Iris pigment epithelial cell (primary cell): ENCODE measurements at places on chromosomes 2 and 18.
A peak's percentile ranks its signal among the peaks of the same experiment; 100 is the strongest.

DNA sequence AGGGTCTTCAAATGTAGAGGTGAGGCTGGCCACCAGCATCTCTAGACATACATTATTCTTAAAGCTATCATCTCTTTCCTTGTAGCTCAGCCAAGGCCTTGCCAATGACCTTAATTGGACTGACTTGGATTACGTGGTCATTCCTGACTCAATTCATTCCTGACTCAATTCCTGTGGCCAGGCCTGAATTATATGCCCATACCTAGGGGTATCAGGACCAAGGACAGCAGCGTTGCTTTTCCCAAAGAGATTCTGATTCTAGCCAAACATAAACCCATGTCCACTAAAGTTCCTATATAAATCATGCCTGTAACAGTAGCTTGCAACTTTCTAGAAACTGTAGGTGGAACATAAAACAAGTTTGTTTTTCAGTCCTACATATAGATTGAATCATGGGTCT lies 231.7 kb downstream of the ARL6IP6 start:
- peak; percentile 8 for DNase-seq

DNA sequence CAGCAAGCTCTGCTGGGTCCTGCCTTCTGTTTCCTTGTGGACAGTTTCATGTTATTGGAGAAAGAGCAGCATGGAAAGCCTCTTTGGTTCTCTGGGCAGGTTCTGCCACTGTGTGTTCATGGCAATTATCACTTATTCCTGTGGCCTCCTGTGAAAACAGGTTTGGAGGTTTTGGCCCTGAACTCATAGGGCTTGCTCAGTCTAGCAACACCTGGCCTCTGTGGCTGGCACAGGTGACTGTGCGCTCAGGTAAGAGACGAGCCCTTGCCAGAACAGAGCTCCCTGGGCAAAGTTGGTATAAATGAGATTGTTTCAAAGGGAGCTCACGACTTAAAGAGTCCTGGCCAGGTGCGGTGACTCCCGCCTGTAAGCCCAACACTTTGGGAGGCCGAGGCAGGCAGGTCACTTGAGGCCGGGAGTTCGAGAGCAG lies 5.7 kb downstream of the CEP68 start:
- no peak for DNase-seq

DNA sequence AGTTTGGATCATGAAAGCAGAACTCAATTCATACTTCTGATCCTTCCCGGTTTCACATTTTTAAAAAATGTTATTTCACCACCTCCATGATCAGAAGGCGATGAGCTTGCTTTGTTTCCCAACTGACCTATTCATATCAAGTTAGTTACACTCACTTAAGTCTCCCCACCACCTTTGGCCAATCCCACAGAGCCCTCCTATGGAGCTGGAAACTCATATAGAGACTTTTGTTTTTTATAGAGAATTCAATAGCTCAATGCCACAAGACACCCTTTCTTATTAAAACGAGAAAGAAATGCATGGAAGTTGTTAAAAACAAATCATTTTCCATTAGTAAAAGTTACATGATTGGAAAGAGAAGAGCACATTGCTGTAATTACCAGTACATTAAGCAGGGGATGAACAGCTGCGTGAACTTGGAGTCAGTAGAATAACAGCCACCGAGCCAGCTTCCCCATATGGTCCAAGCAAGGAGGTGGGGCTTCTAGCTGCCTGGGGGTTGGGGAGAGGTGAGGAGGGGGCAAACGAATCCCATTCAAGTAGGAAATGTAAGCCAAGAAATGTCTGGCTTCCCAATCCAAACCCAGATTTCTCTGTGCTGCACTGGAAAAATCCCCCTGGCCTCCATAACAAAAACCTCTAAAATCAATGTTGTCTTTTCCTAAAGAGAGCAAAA lies 614.5 kb downstream of the IRS1 start:
- peak; percentile 40 for DNase-seq

- no peak for DNase-seq
These were observed 1014.2 kb upstream of the CELF4 start for GRCh38 chr18:38579764-38580163.

DNA sequence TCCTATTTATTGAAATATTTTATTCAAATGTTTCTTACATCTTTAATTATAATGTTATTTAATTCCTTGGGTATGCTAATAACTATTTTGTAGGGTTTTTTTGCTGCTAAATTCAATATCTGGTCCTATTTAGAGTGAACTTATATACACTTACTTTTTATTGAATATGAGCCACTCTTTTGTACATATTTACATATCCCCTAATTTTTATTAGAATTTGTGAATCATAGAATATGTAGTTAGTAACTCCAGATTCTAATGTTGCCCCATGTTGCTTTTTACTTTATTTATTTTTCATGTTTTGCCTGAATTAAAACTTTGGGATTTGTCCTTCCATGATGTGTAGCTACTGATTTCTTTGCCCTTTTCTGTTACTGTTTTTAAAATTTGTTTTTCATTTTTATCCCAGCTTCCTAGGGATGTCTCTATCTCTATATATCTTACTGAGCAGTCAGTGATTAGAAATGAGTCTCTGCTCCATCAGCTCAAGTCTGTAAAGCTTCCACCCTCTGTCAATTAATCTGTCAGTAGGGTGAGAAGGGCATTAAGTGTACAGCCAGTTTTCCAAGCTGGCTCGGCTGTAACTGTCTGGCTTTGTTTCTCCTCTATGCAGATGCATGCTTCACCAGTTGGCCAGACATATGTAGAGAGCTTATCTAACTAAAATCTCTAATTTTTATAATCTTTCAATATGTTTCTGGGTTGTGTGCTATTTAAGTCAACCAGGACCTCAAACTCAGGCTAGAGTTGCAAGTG lies 256.9 kb downstream of the CDH19 start:
- no peak for DNase-seq

DNA sequence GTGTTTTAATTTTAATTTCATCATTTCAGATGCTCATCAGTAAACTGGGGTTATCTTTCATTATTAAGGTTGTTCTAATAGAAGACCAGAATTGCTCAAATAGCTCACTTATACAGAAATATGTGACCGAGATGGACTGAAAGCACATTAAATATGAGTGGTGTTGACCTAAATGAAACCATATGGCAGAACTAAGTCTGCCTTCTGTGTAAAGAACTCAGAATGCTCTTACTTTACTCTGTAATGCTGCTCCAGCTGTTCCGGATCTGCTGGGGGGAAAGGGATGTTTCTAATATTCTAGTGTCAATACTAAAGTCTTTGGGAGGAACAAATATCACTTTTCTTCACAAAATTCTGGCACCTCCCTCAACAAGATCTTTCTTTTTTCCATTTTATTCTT lies 131.0 kb downstream of the DPP4 start:
- no peak for DNase-seq

- DNase-seq: no peak
These were observed 9.1 kb downstream of the RAX start for GRCh38 chr18:59264121-59264571.

- DNase-seq: no peak
These were observed 30.4 kb downstream of the CIB4 start for GRCh38 chr2:26610504-26611335.

DNA sequence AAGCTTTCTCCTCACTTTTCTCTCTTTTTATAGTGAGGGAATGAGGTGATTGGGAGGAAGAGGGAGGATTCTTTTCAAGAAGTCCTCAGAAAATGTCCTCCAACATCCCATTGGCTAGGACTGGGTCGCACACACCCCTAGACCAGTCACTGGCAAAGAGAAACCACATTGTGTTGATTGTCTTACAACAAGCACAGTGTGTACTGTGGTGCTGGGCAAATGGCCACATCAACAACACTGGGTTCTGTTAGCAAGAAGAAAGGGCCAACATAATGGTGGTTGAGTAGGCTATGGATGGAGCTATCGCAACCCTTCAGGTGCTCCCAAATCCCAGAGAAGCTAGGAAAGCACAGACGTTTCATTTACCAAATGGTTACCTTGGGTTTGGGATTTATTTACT lies 18.7 kb upstream of the PTPN4 start:
- DNase-seq: no peak

- no peak for DNase-seq
These were observed 52.3 kb downstream of the EHD3 start for GRCh38 chr2:31286230-31286629.

GRCh38 chr2:183267148-183267827 lies 143.0 kb downstream of the NUP35 start:
- DNase-seq: no peak

GRCh38 chr18:24791751-24792545 lies 331.5 kb downstream of the HRH4 start:
- no peak for DNase-seq

DNA sequence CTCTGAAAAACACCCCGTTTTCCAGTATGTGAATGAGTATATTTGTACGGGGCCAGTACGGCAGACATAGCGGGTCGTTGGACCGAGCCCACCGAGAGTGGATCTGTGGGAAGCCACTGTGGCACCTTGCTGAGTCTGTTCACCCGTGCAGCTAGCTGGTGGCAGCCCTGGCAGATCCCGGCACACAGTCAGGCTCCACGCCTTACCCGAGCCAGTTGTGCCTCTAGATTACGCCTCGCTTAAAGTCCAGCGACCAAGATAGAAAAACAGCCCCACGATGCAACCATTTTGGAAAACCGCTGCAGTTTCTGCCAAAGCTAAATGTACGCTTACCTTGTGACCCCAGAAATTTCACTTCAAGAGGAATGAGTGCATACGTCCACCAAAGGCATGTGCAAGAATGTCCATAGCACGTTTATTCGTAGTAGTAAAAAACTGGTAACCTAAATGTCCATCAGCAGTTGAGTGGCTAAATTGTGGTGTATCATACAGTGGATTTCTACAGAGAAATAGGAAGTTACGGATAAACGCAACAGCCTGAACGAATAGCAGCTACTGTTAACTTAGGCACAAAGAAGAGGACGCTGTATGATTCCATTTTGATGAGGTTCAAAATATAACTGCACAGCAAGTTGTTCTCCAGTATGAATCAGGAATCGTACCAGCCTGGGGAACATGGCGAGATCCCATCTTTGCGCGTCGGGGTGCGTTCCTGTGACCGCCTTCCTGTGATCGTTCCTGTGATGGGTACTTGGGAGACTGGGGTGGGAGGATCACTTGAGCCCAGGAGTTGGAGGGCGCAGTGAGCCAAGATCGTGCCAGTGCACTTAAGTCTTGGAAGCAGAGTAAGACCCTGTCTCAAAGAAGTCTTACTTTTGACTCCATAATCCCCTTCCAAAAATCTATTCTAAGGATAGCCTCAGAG lies 688 bp upstream of the WDR33 start:
- no peak for DNase-seq

DNA sequence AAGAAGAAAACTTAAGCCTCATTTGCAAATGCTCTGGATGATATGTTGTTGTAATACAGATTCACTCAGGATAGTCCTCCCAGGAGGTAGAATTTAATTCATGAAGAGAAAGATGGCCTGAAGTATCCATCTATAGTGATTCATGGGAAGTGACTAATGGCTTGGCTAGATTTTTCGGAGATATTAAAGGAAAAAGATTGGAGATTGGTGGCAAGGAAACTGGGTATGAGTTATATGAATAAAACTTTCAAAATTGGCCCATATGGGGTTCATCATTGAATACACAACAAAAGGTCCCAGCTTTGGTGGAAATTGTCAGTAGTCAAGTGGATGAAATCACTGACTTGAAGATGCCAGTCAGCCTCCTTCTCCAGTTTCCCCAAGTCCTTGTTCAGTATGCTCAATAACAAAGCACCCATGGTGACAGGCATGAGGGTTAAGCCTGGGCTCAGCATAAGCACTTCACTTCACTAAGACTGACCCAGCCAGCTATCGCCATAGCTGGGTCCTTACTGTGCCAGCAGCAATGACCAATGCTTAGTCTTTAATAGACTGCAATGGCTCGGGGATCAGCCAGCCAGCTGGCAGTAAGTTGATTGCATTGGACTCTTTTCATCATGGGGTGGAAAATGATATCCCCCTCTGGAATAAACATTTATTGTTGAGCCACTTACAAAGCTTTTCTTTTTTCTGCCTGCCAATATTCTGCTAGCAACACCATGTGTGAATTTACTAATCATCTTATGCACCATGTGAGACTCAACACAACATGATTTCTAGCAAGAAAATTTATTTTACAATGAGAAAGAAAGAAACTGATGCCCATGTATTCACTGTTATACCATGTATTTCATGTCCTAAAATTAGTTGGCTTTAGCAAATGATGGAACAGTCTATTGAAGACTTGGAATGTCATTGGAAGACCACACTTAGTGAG lies 176.6 kb upstream of the TACR1 start:
- DNase-seq: peak; percentile 12

DNA sequence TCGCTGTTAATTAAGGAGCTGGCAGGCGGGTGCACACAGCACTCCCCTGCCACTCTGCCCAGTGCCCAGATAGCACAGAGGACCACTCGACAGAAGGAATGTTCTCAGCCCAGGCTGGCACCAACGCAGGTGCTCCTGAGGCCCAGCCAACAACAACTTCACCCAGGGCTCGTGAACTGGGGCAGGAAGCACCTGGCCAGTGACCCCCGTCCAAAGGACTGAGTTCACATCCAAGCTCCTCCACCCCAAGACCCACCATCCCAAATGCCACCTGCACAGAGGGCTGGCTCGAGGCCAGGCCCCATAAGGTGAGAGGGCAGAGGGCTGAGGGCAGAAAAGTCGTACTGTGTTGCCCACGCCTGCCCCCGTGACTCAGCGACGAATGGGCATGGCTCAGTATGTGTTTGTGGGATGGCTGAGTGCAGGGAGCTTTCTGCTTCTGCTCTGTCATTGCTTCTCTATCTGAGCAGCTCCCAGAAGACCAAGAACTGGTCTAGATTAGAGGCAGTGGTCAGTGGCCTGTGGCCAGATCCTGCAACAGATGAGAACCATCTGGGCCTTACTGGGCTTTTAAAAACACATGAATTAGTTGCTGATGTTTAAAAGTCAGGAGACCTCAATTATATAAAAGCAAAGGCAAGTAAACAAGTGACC lies 68.4 kb downstream of the POLR1A start:
- DNase-seq: peak; percentile 79

- peak; percentile 51 for DNase-seq
These were observed 37.0 kb downstream of the PIK3C3 start for GRCh38 chr18:41992066-41992465.

DNA sequence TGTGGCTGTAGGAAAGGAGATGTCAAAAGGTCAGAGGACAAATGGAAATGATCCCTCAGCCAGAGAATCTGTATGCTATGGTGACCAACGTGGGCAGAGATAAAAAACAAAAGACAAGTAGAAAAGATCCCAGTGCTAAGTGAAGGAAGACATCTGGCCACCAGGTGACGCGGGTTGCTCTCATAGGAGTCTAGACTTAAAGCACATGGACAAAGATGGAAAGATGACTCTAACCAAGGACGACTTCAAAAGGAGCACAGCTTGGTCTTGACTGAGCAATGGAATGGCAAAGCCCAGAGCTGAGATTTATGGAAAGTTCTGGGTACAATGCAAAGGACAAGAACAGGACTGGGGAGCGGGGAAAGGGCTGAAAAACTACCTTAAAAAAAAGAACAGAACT lies 96.8 kb downstream of the CLIP4 start:
- DNase-seq: no peak

DNA sequence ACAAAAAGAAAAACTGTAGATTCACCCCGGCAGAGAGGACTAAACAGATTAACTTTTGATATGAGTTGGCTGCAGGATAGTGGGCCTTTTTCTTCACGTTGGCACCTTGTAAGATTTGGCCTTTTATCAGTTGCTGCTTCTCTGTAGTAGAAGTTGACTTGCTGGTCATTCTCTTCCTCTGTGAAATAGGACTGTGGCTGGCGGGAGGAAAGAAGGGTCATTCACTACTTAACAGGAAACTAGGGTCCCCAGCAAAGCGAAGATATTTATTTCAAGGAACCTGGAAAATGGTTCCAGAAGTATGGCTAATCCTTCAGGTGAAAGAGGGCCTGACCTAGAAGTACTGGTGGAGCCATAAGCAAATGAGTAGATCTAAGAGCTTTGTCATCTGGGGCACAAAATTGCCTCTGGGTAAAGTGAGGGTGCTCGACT lies 383 bp upstream of the ATP5MC3 start:
- DNase-seq: no peak

- no peak for DNase-seq
These were observed 39.7 kb upstream of the SALL3 start for GRCh38 chr18:78939734-78940494.
